Nucleus accumbens (tissue), 56 donors: ENCODE measurements at places on chromosomes 2 and 18.

DNA sequence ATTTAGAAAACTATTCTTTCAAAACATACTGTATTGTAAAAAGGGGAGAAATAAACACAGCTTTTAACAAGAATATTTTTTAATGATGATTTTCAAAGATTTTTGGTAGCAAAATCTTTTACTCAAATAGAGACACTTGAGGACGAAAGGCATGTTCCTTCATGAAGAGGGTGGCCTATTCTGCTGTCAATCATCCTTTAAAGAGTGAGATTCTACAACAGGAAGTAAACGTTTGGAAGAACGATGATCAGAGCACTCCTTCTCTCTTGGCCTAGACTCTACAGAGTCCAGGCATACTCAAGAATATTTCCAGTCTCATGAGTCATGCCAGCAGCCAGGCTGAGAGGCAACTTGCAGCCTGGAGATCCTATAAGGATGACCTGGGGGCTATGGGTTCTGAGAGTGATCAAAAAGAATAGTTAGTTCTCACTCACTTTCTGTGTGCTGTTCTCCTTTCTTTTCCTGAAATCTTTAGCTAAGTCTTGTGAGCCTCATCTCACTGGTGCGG is 62.4 kb upstream of the TCF4 start:
- DNase-seq = no peak

DNA sequence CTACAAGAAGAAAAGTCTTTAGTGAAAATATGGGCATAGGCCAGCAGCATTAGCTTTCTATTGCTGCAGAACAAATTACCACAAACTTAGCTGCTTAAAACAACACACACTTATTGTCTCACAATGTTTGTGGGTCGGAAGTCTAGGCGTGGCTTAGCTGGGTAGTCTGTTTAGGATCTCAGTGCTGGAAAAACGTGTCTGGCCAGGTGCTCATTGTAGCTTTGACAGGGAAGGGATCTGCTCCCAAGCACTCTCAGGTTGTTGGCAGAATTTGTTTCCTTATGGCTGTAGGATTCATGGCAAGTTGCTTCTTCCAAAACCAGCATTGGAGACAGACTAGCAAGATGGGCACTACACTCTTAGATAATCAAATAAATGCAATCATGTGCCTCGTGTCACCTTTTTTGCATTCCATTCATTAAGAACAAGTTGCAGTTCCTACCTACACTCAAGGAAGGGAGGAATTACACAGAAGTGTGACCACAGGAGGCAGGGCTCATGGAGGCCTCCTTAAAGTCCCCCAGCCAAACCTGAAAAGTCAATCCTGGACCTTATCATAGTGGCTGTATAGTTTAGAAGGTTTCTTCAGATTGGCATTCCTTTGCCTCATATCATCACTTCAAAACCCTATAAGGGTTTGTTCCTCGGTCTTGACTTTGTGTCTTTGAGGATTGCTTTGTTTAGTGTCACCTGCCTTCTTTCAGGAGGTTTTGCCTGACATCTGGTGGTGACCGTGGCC is 17.3 kb downstream of the MRPL30 start:
- DNase-seq = no peak

GRCh38 chr2:123692121-123692520 is 333.0 kb upstream of the CNTNAP5 start:
- DNase-seq = no peak

DNA sequence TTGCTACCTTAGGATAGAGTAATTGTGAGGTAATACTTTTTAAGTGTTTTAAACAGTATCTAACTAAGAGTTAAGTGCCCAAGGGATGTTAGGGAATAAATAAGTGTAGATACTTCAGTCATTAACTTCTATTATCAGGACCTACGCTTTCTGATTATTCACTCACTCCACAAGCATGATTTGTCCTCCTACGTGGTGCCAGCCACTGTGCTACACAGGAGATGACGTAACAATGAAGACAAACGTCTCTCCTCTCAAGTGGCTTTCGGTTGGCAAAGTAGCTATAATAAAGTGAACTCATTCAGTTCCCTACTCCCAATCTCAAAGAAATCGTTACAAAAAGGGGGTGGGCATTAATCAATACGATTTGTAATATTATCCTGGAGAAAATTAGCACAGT is 100.9 kb upstream of the SETBP1 start:
- no peak for DNase-seq

- no peak for DNase-seq
Observed at GRCh38 chr2:201643216-201643890, at the start of gene TMEM237. Gene TMEM237 (minus strand): TSS chr2:201643503. CDS start chr2:201643400, 103 bp downstream.

DNA sequence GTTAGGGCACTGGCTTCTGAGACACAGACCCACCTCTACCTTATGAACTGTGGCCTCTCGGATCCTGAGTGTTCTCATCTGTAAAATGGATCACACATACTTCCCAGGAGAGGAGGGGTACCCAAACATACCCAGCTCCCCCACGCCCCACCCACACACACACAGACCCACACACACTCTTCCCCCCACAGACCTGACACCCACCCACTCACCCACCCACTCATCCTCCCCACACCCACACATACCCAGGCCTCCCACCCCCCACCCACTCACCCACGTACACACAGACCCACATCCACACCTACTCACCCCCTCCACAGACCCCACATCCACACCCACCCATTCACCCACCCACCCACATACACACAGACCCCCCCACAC is 24.3 kb upstream of the SEMA4C start:
- no peak for DNase-seq

- no peak for DNase-seq
Observed at GRCh38 chr2:226755631-226756030, 44.0 kb downstream of the IRS1 start.

- no peak for DNase-seq
Observed at GRCh38 chr2:239307921-239308613, 92.8 kb downstream of the HDAC4 start.
